Transverse colon (tissue), 4 donors: ENCODE measurements at places on chromosomes 3 and 15. TPM values are rescaled to one million over a fixed set of nuclear protein-coding genes. Genes with fewer than 3 reads are reported as not detected.

FGF7 gene
- total RNA-seq, result 11.2 TPM

- DNase-seq, result no peak
These were observed 142.5 kb upstream of the ROBO1 start for GRCh38 chr3:79910337-79910736.

PLD1 gene
- total RNA-seq, result 52.1 TPM

GRCh38 chr3:178097576-178097975 is 438.7 kb upstream of the KCNMB2 start:
- no peak for DNase-seq
